Psoas muscle (tissue), 8 donors: ENCODE measurements at places on chromosomes 5 and 9. TPM values are rescaled to one million over a fixed set of nuclear protein-coding genes. Genes with fewer than 3 reads are reported as not detected.

DNA sequence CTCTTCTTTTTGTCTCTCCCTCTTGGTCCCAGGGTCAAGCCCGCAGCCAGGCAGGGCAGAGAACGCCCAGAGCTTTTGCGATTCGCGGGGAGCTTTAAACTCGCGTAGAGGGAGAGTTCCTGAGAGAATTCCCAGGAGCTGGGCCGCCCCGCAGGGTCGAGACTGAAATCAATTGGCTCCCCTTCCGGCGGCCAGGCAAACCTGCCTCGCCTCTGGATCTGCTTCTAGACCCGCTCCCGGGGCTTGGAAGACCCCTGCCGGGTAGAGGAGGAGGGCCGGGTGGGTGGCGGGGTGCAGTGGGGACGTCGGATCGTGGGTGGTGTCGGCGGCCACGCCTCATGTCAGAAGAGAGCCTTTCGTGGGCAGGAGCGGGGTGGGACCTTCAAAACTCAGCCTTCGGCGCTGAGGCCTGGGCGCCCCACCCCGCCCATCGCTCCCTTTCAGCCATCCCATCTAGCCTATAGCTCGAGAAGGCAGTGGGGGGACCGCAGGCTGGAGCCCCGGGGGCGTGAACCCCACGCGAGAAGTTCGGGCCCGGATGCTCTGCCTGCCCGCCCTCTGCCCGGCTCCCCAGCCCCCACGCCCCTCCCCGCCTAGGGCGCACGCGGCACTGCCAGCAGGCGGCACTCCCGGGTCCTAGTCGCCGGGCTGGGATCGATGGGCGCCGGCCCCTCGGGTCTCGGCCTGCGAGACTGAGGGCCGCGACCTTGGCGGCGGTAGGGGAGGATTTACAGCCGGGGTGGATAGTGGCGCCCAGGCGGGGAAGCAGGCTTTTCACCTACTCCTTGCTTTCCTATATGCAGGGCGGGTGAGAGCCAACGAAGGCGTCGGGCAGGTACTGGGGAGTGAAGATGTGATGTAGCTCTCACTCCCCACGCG lies 6.1 kb downstream of the PRDM6 start:
- peak overlapping the region; percentile 9 for H3K4me3 ChIP-seq
- DNase-seq: no peak
- peaks cover 3% of the 10 kb centered on the region for H3K4me1 ChIP-seq

DNA sequence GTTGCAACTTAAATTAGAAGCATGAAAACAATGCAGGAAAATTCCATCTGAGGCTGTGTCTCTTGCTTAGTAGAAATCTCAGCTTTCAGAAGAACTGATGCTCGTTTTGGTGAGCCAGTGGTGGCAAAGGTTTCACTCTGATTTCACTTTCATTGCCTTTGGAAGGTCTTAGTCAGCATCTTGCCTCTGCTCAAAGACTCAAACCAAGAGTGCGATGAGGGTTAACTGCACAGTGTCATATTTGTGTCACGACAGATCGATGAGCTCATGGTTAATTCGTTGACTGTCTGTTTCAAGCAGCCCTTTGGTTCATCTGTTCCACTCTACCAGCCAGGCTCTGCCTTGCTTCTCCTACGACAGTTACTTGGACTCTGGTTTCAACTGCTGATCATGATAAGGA lies 331.3 kb upstream of the KIF2A start:
- no peaks in the 10 kb centered on the region for H3K36me3 ChIP-seq
- H3K27ac ChIP-seq: no peak overlapping the region
- H3K4me3 ChIP-seq: no peak overlapping the region
- H3K27me3 ChIP-seq: no peaks in the 10 kb centered on the region
- no peaks in the 10 kb centered on the region for H3K4me1 ChIP-seq

GRCh38 chr9:8781458-8781857 lies 981.9 kb upstream of the DMAC1 start:
- H3K4me1 ChIP-seq: no peaks in the 10 kb centered on the region
- no peaks in the 10 kb centered on the region for H3K27me3 ChIP-seq
- no peak overlapping the region for H3K27ac ChIP-seq
- DNase-seq: no peak
- no peaks in the 10 kb centered on the region for H3K36me3 ChIP-seq
- H3K4me3 ChIP-seq: no peak overlapping the region

DNA sequence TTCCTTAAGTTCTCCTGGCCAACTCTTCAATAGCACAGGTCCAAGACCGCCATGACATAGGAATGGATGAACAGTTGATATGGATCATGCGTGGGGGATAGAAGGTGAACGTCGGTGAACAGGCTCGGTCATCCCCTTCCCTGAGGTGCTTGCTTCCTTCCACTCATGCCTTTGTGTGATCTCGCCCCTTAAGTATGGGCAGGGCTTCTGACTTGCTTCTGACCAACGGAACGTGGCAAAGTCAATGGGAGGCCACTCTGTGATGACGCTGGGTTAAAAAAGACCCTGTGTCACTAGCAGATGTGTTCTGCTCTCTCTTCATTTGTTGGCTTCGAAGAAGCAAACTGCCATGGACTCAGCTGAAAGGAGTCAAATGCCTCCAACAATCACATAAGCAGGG lies 240.5 kb upstream of the TUT7 start:
- no peak overlapping the region for H3K4me3 ChIP-seq
- no peak for DNase-seq
- no peaks in the 10 kb centered on the region for H3K4me1 ChIP-seq
- H3K27me3 ChIP-seq: no peaks in the 10 kb centered on the region
- H3K36me3 ChIP-seq: no peaks in the 10 kb centered on the region

DNA sequence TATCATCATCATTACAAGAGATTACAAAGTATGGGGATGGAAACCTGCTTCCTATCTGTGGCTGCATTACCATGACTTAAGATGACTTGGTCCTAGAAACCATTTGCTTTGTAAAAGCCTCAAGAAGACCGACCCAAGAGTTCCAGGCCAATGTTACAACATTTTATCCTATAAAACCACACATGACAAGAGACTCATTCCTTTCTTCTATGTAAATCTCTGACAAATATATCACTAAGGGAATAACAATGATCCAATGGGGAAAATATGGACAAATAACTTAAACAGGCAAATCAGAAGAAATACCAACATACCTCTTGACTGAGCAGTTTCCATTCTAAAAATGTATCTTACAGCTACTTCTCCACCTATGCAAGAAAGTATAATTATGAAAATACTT lies 44.3 kb upstream of the VPS13A start:
- no peak overlapping the region for H3K4me3 ChIP-seq
- H3K27me3 ChIP-seq: no peaks in the 10 kb centered on the region
- DNase-seq: no peak
- no peaks in the 10 kb centered on the region for H3K4me1 ChIP-seq
- H3K36me3 ChIP-seq: no peaks in the 10 kb centered on the region

DNA sequence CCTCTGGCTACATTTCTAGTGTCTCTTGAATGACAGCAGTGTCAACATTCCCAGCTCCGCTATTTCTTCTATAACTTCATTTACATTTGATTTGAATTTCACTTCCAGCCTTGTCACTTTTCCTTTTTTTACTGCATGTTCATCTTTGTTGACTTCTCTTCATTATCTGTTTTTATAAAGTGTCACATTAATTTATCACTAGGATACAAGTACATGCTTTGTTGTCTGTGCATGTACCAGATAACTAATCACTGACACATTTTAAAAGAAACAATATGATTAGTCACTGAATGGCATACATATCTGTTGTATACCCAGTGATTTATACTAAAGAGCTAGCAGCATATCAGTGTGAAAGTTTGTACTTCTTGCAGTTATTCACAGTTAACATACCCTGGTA lies 29.1 kb downstream of the ARSK start:
- H3K36me3 ChIP-seq: no peaks in the 10 kb centered on the region
- H3K4me1 ChIP-seq: no peaks in the 10 kb centered on the region
- H3K27ac ChIP-seq: no peak overlapping the region
- no peak for DNase-seq
- H3K27me3 ChIP-seq: no peaks in the 10 kb centered on the region

GRCh38 chr5:64612344-64612961 lies 77.8 kb upstream of the SHISAL2B start:
- H3K27ac ChIP-seq: no peak overlapping the region
- no peaks in the 10 kb centered on the region for H3K36me3 ChIP-seq
- H3K4me1 ChIP-seq: no peaks in the 10 kb centered on the region
- H3K4me3 ChIP-seq: no peak overlapping the region
- DNase-seq: no peak

DNA sequence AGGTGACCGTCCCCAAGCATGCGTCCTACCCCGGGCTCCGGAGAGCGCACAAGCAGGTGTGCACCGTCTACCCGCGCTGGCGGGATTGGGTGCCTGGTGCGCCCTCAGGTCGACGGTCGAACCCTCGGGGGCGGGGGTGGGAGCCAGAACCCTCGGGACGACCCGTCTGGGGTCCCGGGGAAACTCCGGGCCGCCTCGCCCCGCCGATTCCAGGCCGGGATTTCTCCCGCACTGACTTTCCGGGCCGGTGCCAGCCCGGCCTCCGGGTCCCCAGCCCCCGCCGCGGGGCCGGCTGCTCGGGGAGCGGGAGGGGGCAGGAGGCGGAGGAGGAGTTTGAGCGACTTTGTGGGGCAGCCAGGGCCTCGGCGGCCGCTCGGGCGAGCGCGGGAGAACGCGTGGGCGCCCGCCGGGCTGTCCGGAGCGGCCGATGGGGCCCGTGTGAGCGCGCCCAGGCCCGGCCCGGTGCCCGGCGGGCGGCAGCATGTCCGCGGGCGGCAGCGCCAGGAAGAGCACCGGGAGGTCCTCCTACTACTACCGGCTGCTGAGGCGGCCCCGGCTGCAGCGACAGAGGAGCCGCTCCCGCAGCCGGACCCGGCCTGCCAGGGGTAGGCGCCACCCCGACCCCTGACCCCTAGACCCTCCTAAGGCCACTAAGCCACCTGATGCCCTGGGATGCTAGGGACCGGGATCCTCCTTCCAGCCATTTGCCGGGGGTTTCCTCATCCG lies at the start of gene DAB2IP:
DAB2IP (plus strand) TSS at position 340 of the 726 bp plus-strand sequence; CDS start at position 482, 142 bp downstream.
- H3K4me1 ChIP-seq: peaks cover 59% of the 10 kb centered on the region
- DNase-seq: peak; percentile 62
- H3K4me3 ChIP-seq: peak within 1 kb of the TSS; percentile 73
- H3K36me3 ChIP-seq: no peaks in the 10 kb centered on the region

- no peak overlapping the region for H3K4me3 ChIP-seq
- H3K4me1 ChIP-seq: no peaks in the 10 kb centered on the region
- no peak for DNase-seq
- no peaks in the 10 kb centered on the region for H3K27me3 ChIP-seq
- no peak overlapping the region for H3K27ac ChIP-seq
These were observed 74.1 kb upstream of the FSD1L start for GRCh38 chr9:105373723-105374122.

DNA sequence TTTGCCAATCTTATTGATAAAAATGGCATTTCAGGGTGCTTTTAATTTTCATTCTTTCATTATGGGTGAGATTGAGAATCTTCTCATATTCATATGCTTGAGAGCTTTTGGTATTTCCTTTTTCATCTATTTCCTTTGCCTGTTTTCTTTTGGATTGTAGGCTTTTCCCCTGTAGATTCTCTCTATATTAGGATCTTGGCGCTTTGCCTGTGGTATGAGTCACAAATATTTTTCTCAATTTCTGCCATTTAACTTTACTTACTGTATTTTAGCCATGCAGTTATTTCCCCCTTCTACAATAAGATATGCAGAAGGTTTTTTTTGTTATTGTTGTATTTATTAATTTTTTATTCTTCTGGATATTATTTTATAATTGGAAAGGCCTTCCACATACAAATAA lies 21.5 kb upstream of the KLF9 start:
- DNase-seq: no peak
- H3K4me1 ChIP-seq: no peaks in the 10 kb centered on the region

DNA sequence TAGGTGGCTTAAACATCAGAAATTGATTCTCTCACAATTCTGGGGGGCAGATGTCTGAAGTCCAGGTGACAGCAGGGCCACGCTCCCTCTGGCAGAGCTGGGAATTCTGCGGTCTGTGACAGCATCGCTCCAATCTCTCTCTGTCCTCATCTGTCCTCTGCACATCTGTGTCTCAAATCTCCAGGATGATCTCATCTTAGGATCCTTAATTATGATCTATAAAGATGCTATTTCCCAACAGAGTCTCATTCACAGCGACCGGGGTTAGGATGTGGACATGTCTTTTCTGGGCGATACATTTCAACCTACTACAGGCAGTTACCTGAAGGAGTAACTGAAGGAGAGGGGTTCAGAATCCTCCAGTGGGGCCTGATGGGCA lies 31.4 kb downstream of the ANKRD33B start:
- no peaks in the 10 kb centered on the region for H3K36me3 ChIP-seq
- peak overlapping the region; percentile 47 for H3K4me3 ChIP-seq
- peak overlapping the region; percentile 91 for H3K27ac ChIP-seq
- peaks cover 40% of the 10 kb centered on the region for H3K4me1 ChIP-seq
- no peak for DNase-seq
- no peaks in the 10 kb centered on the region for H3K27me3 ChIP-seq

PCDHGA12 gene
- total RNA-seq: 2.6 TPM

MELK gene
- 0.42 TPM for total RNA-seq

PSD2 gene
- not detected for total RNA-seq

FAM151B gene
- 1.2 TPM for total RNA-seq
